Stimulated activated CD4-positive, alpha-beta T cell treated with anti-CD3 and anti-CD28 coated beads, Interleukin-15, amount 100 ng/mL, for 1 hour (primary cell): ENCODE measurements at places on chromosomes 12 and 14.

GRCh38 chr14:75658957-75659356 is 1.7 kb downstream of the ERG28 start:
- DNase-seq: no peak

- no peak for DNase-seq
Measured at GRCh38 chr14:59175404-59175803, 13.1 kb upstream of the DAAM1 start.

DNA sequence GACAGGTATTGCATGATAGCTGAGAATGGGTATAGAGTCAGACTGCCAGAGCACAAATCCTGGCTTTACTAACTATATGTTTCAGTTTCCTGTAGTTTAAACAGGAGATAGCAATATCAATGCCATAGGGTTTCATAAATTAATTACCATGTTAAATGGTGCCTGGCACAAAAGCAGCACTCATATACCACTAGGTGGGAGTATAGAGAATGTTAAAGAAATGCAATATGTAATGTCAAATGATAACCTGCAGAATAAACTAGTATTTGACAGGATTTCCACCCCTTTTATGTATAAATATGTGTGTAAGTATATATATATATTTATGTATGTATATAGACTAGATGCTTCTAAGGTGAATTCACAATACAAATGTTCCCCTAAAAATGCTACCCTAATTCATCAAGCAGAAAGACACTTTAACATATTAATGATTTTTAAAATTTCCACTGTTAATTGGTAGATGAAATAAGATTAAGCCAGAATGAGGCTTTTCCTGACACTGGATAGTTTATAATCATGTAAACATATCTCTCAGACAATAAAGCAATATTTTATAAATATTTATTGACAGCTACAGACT is 8.6 kb downstream of the WDR89 start:
- DNase-seq: no peak

GRCh38 chr14:63088865-63089264 is 43.6 kb upstream of the KCNH5 start:
- DNase-seq: no peak

DNA sequence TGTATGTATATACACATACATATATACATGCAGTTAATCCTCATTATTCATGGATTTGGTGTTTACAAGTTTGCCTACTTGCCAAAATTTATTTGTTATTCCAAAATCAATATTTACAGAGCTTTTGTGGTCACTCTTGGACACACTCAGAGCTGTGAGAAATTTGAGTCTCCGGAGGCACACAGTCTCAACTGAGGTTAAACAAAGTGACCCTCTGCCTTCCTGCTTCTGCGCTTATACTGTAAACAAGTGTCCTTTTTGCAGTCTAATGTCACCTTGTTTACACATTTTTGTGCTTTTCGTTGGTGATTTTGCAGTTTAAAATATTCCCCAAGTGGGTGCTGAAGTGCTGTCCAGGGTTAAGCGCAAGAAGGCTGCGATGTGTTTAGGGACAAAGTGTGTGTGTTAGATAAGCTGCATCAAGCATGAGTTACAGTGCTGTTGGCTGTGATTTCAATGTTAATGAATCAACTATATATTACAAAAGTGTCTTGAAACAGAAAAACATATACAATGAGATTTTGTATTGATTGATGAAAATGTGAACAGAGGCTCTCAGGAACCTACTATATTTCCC is 13.1 kb upstream of the LTA4H start:
- no peak for DNase-seq

- no peak for DNase-seq
Measured at GRCh38 chr12:13027032-13027431, 17.1 kb upstream of the FAM234B start.

DNA sequence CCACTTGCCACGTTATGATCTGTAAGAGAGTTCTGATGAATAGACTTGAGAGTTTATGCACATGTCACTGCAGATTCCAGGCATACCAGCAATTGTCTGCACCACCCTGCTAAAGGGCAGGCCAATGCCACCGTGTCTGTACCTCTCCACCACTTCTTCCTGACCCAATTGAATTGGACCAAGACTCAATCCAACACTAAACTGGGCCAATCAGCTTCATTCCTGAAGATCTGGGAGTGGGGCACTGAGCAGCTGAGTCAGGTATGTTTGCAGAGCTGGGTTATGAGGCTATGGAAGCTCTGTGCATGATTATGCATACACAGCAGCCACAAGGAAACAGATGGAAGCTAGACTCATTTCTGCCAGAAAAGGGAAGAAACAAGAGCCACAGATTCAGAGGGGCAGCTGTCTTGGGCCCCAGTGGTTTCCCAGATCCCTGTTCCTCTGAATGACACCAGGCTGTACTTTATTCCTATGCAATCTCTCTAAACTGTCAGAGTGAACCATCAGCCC is 28.0 kb downstream of the DAO start:
- no peak for DNase-seq
